ENCODE measurements at places on chromosomes 1 and 21.

- no peak for DNase-seq
Observed at GRCh38 chr1:171833091-171833825, 8.0 kb upstream of the DNM3 start.

- DNase-seq, result no peak
Observed at GRCh38 chr1:152585586-152585985, 5.3 kb upstream of the LCE3D start.

- DNase-seq, result no peak
Observed at GRCh38 chr1:234212764-234213657, 160.2 kb upstream of the COA6 start.

DNA sequence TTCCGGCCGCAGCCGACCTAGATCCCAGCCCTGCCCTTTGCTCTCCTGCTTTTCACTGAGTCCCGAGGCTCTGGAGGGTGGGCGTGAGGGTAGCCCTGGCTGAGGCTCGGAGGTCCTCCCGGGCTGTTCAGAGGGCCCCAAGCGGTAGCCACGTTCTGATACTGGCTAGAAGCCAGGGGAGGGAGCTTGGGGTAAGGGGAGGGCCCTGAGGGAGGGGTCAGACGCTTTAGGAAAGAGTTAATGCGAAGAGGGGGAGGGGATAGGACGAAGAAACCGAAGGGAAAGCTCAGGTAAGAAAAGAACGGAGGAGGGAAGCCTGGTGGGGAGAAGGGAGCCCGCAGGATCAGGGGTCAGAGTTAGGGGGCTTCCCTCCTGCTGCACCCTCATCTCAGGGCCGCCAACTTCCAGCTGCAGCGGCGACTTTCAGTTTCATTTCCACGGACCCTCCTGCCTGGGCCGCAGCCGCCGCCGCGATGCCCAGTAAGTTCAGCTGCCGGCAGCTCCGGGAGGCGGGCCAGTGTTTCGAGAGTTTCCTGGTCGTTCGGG lies at the start of gene MOV10:
Gene MOV10 (plus strand): TSS at position 220 of the 546 bp plus-strand sequence. CDS start 254 bp downstream, at position 474.
- peak; percentile 21 for DNase-seq

DNA sequence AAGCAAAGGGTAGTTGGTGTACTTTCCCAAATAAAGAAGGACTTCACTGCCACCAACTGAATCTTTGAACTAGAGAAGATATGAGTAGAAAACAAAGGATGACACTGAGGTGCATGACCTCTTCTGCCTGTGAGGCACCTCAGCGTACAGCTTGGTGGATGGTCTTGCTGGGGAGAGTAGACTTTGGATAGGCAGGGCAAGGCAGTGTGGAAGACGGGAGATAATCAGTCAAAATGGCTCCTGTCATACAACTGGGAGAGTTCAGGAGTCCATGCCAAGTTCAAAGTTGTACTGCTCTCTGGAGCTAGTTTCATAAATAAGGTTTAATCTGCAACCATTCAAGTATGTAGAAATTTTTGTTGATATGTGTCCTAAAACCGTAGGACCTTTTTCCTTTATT lies 143.4 kb downstream of the BARHL2 start:
- DNase-seq, result no peak

- DNase-seq, result no peak
Observed at GRCh38 chr1:230510496-230510895, 84.4 kb upstream of the PGBD5 start.

DNA sequence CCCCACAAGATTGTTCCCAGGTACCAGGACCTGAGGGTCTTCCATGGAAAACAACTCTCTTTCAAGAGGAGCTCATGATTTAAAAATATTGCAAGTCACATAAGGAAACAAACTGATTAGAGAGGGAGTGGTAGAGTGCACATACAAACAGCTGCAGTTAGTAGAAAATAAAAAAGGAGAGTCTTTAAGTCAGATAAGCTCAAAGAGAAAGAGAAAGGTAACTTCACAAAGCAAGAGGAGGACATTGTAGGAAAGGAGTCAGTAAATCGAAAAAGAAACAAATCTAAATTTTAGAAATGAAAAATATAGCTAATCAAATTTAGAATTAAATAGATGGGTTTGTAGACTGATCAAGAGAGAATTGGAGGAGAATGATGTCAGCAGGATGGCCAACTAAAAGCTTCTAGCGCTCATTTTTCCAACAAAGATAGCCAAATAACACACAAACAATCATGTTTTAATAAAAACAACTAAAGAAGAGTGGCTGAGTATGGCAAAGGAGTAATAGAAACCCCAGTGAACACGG lies 86.1 kb upstream of the CD53 start:
- DNase-seq, result no peak

GRCh38 chr1:109186733-109187086 lies 27.0 kb upstream of the SARS1 start:
- DNase-seq, result no peak

GRCh38 chr1:17207046-17207445 lies 2.1 kb downstream of the PADI1 start:
- no peak for DNase-seq

GRCh38 chr1:29807689-29808088 lies 571.4 kb downstream of the PTPRU start:
- no peak for DNase-seq

DNA sequence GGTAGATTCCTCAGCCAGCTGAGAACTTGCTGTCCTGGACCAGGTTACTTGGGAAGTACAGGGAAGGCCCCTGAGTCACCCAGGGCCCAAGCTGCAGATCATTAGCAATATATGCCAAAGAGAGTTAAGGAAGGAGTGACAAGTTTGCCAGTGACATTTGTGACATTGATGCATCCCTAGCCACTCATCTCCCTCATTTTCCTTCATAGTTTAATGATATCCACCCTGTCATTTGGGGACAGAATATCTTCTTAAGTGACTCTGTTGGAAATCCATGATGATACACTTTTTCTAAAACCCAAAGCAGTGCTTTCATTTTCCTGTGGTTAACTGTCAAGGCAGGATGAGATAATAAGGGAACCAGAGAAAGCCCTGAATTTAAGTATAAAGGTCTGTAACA lies 3.2 kb downstream of the TNN start:
- no peak for DNase-seq

GRCh38 chr21:38768471-38769063 lies 37.2 kb upstream of the ETS2 start:
- no peak for DNase-seq

DNA sequence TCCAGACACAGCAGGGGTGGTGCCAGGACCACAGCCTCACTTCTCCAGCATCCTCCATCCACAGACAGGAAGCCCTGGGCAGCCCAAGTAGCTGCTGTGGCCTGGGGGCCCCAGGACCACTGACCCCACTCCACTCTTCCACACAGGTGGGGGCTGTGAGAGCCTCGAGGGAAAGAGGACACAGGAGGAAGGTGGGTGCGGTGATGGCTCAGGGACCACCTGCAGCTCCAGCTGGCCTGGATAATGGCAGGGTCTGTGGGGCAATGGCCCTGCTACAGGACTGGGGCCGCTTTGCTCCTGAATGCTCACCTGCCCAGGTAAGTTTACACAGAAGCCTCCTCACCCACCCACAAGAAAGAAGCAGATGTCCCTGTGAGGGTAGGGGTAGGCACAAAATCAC lies 18.3 kb upstream of the PRSS38 start:
- DNase-seq, result no peak

GRCh38 chr1:181504399-181504842 lies 21.1 kb downstream of the CACNA1E start:
- DNase-seq, result no peak

DNA sequence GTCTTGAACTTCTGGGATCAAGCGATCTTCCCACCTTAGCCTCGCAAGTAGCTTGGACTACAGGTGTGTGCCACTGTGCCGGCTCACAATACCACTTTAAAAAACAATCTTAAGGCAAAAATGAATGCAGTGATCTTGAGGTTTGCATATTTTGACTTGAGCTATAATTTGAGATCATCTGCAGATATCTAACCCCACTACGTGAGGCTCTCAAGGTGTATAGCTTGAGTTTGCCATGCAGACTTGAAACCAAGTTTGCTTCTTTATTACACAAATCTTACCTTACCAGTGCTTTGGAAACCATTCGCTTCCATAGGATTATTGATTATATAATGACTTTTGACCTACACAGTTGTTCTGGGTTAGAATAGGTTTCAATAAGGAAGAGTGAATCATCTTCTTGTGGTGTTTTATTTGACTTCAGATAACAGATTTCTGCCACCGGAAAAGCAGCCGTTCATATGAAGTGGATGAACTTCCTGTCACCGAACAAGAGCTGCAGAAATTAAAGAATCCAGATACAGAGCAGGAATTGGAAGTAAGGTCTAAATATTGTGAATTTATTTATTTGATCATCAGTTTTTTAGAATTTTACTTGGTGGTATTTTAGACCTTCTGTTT lies 155.1 kb downstream of the VPS13D start:
- DNase-seq, result no peak

DNA sequence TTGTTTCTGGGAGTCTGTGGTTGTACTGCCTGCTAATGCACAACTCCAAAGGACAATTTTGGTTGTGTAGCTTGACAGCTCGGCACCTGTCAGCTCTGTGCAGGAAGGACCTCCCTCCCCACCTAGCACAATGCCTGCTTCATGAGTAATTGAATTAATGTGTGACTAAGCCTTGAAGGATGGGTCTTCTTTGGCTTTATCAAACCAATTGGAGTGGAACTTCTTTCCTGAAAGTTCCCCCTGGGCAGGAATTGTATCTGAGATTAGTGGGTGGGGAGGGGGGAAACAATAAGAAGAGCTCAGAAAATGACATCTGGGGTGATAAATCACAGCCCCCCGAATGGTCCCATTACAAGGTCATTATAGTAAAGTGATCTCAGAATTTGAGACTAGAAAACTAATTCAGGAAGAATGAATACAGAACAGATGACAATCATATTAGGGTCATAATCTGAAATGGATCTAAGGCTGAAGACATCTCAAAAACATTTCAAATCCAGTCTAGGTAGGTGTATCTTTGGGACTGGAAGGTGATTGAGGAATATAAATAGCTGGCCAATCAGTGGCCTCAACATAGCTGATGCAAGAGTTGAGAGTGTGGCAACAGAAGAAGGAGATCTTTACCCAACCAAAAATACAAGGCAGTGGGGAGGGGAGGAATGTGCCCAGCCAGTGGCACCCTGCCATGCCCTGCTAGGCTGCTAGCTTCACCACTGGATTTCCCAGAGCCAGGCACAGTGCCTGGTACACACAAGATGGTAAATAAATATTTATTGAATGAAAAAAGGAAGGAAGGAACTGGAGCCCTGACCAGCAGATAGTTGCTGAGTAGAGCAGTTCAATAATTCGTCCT lies 10.1 kb upstream of the SESN2 start:
- DNase-seq, result no peak

GRCh38 chr1:237763751-237764150 lies 127.0 kb downstream of the ZP4 start:
- DNase-seq, result no peak

GRCh38 chr21:36188081-36188681 lies 31.6 kb downstream of the DOP1B start:
- no peak for DNase-seq

- no peak for DNase-seq
Observed at GRCh38 chr21:42097860-42098454, 26.8 kb downstream of the UMODL1 start.

- no peak for DNase-seq
Observed at GRCh38 chr1:106957795-106958194, 98.7 kb upstream of the PRMT6 start.

DNA sequence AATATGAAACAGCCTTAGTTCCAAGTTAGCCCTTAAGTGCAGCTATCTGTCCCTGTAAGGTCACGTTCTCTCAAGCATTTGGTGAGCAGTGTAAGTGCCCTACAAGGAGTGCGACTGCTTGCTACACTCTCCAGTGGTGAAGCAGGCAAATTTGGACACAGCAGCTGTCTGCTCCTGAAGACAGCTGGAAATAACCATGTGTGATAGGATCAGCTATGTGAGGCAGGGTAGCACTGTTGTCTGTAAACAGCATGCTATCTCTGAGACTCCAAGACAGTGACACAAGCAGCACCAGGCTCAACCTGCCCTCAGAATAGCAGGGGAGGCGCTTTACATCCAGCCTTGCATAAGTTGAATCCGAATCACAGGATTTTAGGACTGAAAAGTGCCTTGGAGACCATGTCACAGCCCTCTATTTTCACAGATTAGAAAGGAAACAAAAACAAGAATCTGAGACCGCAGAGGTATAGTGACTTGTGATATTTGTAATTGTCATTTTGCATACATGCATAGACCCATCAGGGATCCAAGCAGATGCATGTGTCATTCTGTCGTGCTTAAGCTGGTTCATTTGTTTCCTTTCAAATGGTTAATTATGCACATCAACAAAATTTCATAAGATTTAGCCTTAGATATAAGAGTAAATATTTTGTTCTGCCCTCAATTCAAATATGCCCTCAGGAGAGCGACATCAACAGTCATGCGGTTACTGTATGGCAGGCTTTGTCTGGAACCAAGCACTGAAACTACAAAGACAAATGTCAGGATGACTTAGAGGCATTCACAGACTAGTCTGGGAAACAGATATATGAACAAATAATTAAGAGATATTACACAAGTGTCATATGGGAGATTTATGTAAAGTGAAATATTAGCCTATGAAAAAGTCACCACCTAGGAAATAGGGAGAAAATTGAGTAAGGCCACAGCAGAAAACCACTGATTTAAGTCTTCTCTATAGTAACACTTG lies 134.9 kb upstream of the NRIP1 start:
- no peak for DNase-seq

- DNase-seq, result no peak
Observed at GRCh38 chr21:33874161-33874560, 41.4 kb downstream of the ATP5PO start.

GRCh38 chr1:117658676-117659075 lies 52.8 kb downstream of the TENT5C start:
- peak; percentile 34 for DNase-seq

DNA sequence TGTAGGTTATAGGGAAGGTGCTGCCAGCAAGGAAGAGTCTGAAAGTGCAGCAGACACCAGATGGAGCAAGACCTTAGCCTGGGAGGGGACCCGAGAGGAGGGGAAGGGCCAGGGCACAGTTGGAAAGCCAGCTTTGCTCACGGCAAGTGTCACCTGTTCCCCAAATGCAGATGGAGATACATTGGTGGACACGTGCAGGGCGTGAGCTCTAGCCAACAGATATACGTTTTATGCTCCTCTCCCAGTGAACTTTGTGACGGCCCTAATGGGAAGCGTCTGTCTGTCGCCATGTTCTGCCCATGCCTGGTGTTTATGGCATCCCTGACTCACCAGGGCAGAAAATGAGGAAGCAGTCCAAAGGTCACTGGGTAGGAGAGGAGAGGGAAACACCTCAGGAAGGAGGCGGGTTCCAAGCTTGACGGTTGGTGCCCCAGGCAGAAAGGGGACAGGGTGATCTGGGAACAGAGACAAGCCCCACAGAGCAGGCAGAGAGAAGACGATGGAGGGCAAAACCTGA lies 7.6 kb downstream of the GPA33 start:
- no peak for DNase-seq

DNA sequence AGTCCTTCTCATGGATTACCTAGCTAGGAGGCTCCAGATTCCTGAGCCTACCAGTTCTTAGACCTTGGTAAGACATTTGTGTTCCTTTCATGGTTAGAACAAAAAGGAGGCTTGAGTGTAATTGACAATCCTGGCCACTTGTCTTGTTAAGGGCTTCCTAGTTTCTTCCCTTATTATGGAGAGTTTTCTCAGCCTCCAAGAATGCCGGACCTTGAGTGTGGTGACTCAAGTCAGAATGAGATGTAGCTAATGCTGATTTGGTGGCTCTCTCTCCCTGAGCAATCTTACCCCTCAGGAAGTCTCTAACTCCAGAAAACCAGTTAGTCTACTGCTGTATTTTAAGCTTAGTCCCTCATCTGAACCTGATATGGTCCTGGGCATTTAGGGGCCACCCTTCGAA lies 14.3 kb downstream of the CHI3L2 start:
- no peak for DNase-seq

- no peak for DNase-seq
Observed at GRCh38 chr1:10546896-10547295, 72.1 kb downstream of the PEX14 start.

All from activated CD8-positive, alpha-beta memory T cell treated with anti-CD3 and anti-CD28 coated beads for 1 hour (primary cell).